IPS DF 19.7 (cell line): ENCODE measurements at places on chromosomes 12 and 14.

DNA sequence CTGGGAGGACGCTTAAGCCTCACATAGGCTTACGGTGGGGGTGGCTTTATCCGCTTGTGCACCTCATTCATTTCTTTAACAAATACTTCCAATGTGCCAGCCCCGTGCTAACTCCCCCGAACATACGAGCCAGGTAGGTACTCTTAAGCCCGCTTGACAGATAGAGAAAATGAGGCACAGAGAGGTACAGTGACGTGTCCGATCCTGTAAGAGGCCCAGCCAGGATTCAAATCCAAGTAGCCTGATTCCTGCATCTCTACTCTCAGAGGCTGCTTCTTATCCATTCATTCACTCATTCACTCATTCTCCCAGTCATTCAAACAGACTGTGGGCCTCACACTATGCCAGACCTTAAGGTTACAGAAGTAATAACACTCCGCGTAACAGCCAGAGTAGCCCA is 477 bp downstream of the OAS3 start:
- DNase-seq = no peak

DNA sequence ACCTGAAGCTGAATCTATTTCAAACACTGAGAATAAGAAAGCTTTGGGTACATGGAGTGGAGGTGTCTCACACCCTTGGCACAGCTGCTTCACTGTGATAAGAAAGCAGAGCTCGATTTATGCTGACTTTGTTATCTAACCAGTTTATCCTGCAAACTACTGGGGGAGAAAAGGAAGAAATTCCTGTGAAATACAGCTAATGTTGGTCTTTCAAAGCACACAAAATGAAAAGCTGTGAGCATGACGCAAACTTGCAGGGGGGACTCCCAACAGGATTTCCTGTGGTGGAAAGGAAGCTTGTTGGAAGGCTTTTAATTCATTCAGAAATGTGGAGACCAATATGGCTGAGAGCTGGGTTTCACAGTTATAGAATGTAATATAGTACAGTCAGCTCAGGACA is 53.4 kb downstream of the SRGAP1 start:
- no peak for DNase-seq

DNA sequence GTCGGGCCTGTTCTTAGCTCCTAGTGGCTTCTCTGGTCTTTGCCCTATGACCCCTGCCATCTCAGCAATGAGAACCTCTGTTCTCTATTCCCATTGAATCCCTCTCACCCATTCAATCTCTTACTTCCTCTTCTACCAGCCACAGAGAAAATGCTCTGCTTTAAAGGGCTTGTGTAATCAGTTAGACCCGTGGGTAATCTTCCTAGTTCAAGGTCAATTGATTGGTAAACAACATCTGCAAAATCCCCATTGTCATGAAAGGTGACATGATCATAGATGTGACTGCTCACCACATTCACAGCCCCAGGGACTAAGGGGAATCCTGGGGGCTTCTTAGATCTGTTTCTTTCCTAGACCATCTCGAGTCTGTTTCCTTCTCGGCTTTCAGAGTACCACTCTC is 7.2 kb upstream of the CCDC197 start:
- DNase-seq = no peak

DNA sequence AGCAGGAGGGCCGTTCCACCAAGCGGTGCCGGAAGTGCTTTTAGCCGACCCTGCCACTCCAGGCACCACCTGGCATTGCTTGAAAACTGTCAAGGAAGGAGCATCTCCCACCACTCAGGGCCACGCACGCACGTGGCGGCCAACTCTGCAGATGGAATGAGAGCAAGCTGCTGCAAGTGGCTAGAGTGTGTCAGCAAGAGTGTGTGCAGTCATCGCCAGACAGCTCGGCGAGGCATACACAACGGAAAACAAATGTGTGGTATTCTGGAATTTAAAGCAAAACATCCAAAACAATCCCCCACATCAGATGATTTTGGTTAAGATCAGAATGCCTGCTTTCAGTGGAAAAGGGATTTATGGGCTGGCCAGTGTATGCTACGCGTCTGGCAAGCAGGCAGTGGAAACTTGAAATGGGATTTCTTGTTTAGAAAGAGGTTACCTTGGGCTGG is 11.2 kb downstream of the CD9 start:
- DNase-seq = no peak

- DNase-seq = no peak
Observed at GRCh38 chr12:2697057-2697800, 97.5 kb upstream of the FKBP4 start.

DNA sequence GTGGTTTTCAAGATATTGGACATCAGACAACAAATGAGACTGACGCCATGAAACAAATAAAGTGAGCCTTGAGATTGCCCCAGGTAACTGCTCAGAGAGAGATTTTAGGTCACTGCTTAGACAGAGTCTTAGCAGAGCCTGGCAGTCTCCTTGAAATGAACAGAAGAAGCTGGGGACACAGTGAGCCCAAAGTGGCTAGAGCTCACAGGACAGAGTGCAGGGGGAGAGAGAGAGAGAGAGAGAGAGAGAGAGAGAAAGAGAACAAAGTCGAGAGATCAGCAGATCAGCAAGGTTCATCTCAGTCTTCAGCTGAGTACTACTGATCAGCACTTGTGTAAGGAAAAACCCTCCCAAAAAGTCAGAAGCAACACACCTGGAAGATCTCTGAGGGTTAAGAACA is 147.4 kb downstream of the RMST start:
- no peak for DNase-seq

GRCh38 chr12:14607568-14607967 is 39.9 kb upstream of the PLBD1 start:
- no peak for DNase-seq

DNA sequence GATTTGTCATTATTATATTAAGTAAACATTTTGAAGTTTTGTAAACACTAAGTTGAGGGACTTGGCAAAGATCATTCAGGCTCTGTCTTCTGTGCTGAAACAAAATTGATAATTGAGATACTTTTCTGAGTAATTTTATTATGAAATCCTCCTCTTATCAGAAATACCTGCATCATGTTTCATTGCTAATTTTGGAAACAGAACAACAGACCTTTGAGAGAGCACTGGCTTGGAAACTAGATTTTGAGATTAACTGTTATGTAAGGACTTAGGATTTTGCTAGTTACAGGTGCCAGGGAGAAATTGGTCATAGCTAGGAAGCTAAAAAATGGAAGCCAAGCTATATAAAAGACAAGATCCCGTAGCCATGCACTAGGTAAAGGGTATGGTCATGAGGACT is 201.7 kb upstream of the DCN start:
- no peak for DNase-seq

DNA sequence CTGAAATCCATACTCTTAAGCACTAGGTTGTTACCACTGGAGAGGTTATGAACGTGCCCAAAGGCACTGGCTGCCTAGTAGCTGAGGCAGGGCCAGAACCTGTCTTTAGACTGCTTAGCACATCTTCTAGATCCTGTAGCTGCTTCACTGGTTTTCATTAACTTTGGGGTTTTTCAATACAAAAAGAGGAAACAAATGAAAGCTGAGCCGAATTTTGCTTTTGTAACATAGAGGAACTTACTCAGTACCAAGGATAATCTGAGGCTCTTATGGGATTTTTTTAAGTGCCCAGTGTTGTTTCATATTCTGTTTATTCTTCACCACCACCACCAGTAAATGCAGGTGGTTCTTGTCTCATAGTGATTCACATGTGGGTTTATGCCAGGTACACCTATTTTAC is 396.1 kb downstream of the RAD51B start:
- DNase-seq = no peak

GRCh38 chr12:52417740-52418139 is 11.6 kb upstream of the KRT82 start:
- no peak for DNase-seq

- no peak for DNase-seq
Observed at GRCh38 chr14:76612654-76613053, 148.6 kb upstream of the VASH1 start.

DNA sequence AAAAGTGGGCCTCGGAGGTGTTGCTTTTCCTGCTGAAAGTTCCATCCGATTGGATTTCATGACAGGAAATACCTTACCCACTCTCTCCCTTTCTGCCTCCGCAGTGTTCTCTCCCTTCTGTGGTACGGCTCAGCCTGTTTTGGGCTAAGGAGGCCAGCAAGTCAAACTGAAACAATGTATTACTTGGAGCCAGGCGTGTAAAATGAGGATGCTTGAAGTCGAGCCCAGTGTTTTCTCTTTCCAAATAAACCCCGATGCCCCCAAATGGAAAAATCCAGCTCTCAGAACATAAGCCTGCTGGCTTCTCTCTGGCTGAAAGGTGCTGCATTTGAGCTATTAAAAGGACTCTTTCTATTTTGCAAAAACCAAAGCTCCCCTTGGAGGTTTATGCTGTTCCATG is 124.7 kb downstream of the ZNF664 start:
- DNase-seq = no peak

- no peak for DNase-seq
Observed at GRCh38 chr12:92107621-92108131, 38.0 kb downstream of the BTG1 start.

DNA sequence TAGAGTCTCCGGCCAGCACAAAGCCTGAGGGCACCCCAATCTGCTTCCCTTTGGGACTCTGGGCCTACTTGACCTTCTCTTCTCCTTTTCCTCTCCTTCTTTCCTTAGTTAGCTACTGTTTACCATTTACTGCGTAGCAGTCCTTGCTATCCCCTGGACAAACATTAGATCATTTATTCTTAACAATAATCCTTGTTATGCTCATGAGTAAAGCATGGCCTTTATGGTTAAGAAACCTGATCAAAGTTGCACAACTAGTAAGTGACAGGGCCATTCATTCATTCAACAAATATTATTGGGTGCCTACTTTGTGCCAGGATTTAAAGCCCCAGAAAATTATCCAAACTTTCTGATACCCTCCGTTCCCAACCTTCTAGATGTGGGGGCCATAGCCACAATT is 3.2 kb upstream of the HDAC7 start:
- DNase-seq = no peak

- no peak for DNase-seq
Observed at GRCh38 chr14:59484639-59485175, 390 bp downstream of the JKAMP start.

GRCh38 chr14:55339770-55340169 is 68.5 kb downstream of the FBXO34 start:
- no peak for DNase-seq

DNA sequence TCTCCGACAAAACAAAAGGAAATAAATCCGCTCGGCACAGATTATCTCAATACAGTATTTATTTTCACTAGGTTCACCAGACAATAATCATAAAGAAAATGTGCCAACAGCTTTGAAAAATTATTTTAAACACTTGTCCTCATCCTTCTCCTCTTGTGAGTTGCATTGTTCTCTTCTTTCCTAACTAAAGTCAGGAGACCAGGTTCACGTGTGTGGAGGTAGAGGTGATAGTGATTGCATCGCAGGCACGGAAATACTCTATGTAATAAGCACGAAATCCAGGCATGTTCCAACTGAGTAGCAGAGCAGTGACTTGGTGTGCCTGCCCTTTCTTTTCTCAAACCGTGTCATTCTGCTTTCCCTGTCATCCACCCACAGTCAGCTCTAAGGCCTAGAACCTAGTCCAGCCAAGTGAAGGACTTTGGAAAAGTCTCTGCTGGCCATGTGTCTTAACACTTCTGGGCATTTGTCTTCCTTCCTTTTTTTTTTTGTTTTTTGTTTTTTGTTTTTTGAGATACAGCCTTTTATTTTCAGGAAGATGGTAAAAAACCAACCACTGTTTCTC is 939 bp upstream of the SEL1L start:
- DNase-seq = no peak

- no peak for DNase-seq
Observed at GRCh38 chr12:27982385-27982784, 9.9 kb upstream of the PTHLH start.

GRCh38 chr14:103115845-103116572 is 7.3 kb upstream of the TNFAIP2 start:
- DNase-seq = no peak

GRCh38 chr12:68465227-68465626 is 133.1 kb upstream of the MDM1 start:
- DNase-seq = no peak

GRCh38 chr12:64943686-64944085 is 119.2 kb downstream of the TBC1D30 start:
- DNase-seq = no peak

- no peak for DNase-seq
Observed at GRCh38 chr12:30021051-30021833, 237.5 kb upstream of the TMTC1 start.
